Neural progenitor cell (in vitro differentiated cells): ENCODE measurements at places on chromosomes 3 and 15. TPM values are rescaled to one million over a fixed set of nuclear protein-coding genes. Genes with fewer than 3 reads are reported as not detected.

Gene ZBTB47
- total RNA-seq: 4.4 and 5.7 TPM in 2 replicates

Gene OR5K2
- total RNA-seq: not detected in 2 replicates

Gene PLCH1
- 28.8 and 32.0 TPM in 2 replicates for total RNA-seq

Gene HHATL
- total RNA-seq: not detected in 2 replicates

Gene GOLGA8K
- not detected in 2 replicates for total RNA-seq

Gene CTXN2
- total RNA-seq: 0.03 and 0.60 TPM in 2 replicates

Gene LRTM1
- not detected in 2 replicates for total RNA-seq

Gene SLC2A2
- not detected in 2 replicates for total RNA-seq

- no peak for DNase-seq
Observed at GRCh38 chr3:49718858-49719213, 648 bp downstream of the AMIGO3 start.

DNA sequence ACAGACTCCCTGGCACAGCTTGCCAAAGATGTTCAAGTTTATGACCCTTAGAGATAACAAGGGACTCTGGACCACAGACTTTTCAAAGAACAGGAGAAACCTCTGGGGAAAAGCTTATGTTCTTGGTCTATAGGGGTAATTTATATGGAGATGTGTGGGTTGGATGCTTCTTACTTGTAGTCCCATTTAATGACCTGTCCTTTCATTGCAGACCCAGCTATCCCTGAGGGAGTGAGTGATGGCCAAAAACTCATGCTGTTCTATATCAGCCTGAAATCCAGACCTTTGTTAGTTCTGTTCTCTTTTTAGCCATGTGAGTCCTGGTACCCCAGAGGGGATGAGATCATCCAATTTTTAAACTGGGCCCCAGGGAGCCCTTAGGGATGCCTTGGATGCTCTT lies 43.7 kb upstream of the MRPL3 start:
- DNase-seq: no peak

GRCh38 chr15:57694279-57694678 lies 12.2 kb upstream of the POLR2M start:
- no peak for DNase-seq

GRCh38 chr3:176935194-176935888 lies 261.9 kb downstream of the TBL1XR1 start:
- no peak for DNase-seq

- DNase-seq: no peak
Observed at GRCh38 chr15:101322854-101323477, 27.9 kb upstream of the SNRPA1 start.

GRCh38 chr15:82952158-82953081 lies at the start of gene HOMER2:
Gene HOMER2 (minus strand): TSS chr15:82952720. CDS start chr15:82952535, 185 bp downstream.
- DNase-seq: peak; percentile 79

GRCh38 chr3:62562596-62562995 lies 189.2 kb upstream of the FEZF2 start:
- no peak for DNase-seq

GRCh38 chr15:33086500-33087121 lies 107.9 kb downstream of the FMN1 start:
- peak; percentile 59 for DNase-seq

DNA sequence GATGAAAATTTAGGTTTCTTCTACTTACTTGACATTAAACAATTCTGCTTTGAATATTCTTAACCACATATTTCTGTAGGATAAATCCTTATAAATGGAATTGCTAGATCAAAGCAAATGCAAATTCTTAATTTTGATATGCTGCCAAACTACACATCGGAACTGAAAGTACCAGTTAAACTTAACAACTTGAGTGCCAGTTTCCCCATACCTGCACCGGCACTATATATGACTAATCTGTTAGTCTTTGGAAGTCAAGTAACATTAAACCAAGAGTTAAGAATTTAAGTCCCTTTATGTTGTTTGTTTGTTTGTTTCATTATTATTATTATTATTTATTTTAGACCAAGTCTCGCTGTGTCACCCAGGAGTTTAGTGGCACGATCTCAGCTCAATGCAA lies 103.9 kb upstream of the AKAP13 start:
- DNase-seq: no peak

- no peak for DNase-seq
Observed at GRCh38 chr3:153602801-153603200, 440.8 kb downstream of the RAP2B start.

GRCh38 chr3:125231895-125232294 lies 19.3 kb upstream of the SLC12A8 start:
- DNase-seq: no peak

DNA sequence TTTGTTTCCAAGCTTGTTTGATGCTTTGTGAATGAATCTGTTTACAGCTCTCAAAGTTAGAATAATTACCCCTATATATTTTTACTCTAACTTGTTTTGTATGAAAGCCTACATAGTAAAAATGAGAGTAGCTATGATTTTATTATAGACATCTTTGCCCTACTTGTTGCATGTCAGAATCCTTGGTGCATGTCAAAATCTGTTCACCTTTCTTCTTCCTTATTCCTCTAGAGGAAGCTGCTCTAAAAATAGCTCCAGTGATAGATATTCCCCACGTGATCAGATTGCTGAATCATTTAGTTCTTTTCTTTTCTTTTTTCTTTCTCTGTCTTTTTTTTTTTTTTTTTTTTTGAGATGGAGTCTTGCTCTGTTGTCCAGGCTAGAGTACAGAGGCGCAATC lies 39.8 kb downstream of the LRRC49 start:
- no peak for DNase-seq

- no peak for DNase-seq
Observed at GRCh38 chr3:169171739-169172138, 491.8 kb downstream of the MECOM start.

- no peak for DNase-seq
Observed at GRCh38 chr3:115712871-115713270, 89.6 kb downstream of the GAP43 start.

GRCh38 chr3:117811786-117812185 lies 1102.2 kb downstream of the TUSC7 start:
- no peak for DNase-seq

- DNase-seq: peak; percentile 27
Observed at GRCh38 chr3:141828890-141829289, 47.6 kb upstream of the ATP1B3 start.
